ENCODE measurements at places on chromosomes 2 and 18.

- DNase-seq, result no peak
Observed at GRCh38 chr18:80034852-80035406, 695 bp downstream of the RBFA start.

DNA sequence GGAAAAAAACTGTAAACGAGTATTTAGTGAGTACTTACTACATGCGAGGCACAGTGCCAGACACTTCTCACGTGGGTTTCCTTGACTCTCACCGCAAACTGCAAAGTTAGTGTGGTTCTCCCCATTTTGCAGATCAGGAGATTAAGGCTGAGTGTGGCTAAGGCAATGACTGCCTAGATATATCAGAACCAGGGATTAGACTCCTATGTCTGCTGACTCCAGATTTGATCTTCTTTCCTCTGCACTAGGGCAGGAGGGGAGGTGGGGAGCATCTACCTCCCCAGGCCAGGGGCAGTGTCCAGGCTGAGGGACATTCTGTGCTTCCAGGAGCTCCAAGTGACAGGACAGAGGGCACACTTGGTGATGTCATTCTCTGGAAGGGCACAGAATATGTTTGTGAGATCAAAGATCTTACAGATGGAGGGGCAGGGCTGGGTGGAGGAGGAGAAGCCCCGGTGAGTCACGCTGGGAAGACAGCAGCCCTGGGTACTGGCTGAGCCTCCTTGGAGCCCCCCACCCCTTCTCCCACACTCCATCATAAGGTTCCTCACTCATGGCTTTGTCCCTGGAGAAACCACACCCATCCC, 92.4 kb downstream of the RHOB start:
- DNase-seq, result no peak

DNA sequence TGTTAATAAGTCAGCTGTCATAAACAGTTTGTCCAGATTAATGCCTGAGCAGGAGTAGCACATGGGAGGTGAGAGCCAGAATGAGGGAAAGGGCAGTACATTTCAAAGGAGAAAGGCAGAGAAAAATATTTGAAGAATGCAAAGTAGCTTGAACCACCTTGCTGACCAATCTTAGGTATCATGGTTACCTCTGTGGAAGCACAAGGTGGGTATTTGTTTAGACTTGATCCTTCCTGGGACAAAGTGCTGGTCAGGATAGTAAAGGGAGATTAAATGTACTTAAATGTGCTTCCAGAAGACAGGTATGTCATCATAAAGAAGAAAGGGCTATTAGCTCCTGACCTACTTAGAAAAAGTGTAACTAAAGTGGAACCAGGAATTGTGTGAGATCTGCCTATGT, 105.0 kb downstream of the LRRTM1 start:
- DNase-seq, result no peak

- no peak for DNase-seq
Observed at GRCh38 chr2:188326669-188327301, 35.1 kb downstream of the GULP1 start.

DNA sequence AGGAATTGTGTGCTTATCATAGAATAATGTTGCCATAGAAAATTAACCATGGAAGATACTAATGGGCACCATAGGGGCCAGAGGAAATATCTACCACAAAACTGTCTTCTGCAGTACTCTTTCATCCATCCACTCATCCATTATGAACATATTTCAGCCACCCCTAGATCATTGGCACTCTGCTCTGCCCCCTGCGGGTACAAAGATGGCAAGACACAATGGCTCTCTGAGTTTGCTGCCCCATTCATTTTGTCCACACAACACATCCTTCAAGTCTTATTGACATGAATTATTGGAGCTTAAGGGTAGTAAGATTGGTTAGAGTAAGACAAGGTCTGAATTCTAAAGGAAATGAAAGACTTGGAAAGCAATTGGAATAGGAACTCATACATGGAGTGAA, 1224.7 kb upstream of the CELF4 start:
- no peak for DNase-seq

GRCh38 chr2:143428700-143429099, 299.5 kb downstream of the ARHGAP15 start:
- no peak for DNase-seq

- no peak for DNase-seq
Observed at GRCh38 chr2:149099298-149099697, 60.8 kb downstream of the LYPD6B start.

GRCh38 chr18:48133671-48134251, 203.3 kb upstream of the SMAD2 start:
- no peak for DNase-seq

DNA sequence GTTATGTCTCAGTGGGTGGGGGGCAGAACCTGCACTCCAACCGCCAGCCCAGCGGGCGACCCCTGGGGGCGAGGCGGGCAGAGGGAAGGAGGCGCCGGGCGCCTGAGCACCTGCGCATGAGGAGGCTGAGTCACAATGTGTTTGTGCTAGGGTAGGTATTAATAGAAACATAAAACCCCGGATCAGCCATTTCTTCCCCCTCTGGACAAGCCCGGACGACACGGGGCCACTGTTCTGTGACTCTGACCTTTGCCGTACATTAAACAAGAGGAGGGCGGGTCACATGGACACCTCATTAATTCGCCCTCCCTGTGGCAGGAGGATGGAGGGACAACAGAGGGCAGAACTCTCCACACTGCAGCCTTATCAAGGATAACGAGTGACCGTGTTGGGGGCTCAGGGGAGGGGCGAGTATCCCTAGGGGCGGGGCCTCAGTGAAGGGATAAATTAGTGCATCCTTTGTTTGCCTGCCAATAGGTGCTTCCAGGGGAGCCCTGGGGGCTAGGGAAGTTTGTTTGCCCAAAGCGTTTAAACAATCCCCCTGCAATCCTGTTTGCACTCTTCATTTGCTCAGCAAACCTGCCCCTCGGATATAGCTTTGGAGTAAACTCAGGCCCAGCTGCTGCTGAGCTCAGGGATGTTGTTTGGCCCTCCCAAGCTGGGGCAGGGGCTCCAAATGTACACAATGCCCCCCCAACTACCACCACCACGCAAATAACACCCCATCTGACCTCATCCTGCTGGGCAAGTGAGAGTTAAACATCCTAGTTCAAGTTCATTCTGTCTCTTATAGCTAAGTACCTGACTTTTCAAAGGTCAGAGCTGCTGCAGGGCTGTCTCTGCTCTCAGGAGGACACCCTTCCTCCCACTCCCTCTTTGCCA, 171.2 kb upstream of the GLI2 start:
- DNase-seq, result no peak

DNA sequence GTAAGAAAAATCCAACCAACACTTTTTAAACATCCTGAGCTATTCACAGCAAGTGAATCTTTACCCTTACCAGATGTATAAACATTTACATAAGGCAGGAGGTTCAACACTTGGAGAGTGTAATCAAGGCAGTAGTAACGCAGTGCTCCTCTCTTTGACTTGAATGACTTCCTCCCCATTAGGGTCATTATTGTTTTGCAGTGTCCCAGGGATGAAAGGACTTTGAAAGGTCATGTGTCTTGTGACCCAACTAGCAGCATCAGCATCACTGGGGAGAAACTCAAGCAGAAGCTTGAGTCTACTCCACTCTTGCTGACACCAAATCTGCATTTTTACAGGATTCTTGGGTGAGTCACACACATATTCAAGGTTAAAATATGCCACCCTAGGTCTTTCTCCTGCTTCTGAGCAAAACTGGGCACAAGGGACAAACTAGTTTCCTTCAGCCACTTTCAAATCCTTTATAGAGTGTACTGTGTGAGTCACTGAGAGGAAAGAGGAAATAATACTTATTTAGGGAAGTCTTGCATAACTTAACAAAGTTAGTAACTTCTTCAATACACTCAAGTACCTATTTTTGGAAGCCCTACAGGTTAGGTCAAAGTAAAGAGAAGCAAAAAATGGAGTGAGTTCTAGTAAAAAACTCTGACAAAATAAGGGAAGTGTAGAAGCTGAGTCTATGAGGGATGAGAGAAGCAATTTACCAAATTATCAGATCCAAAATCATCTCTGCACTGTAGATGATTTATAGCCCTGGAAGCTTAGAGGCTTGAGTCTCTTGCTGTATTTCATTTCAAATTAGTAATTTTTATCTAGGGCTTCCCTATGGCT, 51.0 kb upstream of the EML4 start:
- no peak for DNase-seq

- DNase-seq, result no peak
Observed at GRCh38 chr18:79864006-79864725, 66.4 kb downstream of the KCNG2 start.

DNA sequence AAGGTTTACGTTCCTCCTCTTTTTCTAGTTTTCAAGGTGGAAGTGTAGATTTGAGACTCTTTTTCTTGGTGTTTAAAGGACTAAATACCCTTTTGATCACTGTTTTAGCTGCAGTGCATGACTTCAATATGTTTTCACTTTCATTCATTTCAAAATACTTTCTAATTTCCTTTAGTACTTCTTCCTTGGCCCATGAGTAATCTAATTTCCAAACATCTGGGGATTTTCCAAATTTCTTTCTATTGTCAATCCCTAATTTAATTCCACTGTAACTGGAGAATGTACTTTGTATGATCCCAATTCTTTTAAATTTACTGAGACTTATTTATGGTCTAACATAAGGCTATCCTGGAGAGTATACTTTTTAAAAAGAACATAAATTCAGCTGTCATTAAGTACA, 3.8 kb upstream of the RHBDD1 start:
- DNase-seq, result no peak

- DNase-seq, result no peak
Observed at GRCh38 chr2:60706021-60706420, 50.0 kb upstream of the PAPOLG start.

GRCh38 chr2:175937216-175937615, 64.9 kb downstream of the LNPK start:
- no peak for DNase-seq

DNA sequence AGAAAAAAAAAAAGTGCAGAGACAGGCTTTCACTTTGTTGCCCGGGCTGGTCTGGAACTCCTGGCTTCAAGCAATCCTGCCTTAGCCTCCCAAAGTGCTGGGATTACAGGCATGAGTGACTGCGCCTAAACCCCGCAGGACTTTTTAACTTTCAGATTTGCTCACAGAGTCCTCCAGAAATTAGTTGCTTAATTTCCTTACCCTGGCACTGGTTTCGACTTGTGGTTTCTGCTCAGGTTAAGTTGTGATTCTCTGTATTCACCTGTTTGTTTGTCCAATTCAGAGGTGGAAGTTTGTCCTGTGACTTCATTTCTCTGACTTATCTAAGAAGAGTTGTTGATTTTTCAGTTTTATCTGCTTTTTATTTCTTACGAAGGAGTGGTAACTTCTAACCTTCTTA, 238.1 kb downstream of the TMEM182 start:
- DNase-seq, result no peak

DNA sequence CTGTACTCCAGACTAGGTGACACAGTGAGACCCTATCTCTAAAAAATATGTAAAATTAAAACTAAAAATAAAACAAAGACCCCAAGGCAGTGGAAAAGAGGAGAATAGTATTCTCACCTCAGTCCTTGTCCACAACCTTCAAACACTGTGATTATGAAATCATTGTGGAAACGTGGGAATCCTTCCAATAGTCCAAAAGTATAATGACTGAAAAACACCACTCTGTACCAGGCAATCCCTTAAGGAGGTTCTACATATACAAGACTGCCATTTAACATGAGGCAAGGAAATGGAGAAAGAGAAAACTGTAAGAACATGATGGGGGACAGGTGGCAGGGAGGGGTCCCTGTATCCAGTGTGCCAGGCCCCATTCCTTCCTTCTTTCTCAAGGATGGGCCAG, 66.1 kb downstream of the ACVR1 start:
- DNase-seq, result no peak

DNA sequence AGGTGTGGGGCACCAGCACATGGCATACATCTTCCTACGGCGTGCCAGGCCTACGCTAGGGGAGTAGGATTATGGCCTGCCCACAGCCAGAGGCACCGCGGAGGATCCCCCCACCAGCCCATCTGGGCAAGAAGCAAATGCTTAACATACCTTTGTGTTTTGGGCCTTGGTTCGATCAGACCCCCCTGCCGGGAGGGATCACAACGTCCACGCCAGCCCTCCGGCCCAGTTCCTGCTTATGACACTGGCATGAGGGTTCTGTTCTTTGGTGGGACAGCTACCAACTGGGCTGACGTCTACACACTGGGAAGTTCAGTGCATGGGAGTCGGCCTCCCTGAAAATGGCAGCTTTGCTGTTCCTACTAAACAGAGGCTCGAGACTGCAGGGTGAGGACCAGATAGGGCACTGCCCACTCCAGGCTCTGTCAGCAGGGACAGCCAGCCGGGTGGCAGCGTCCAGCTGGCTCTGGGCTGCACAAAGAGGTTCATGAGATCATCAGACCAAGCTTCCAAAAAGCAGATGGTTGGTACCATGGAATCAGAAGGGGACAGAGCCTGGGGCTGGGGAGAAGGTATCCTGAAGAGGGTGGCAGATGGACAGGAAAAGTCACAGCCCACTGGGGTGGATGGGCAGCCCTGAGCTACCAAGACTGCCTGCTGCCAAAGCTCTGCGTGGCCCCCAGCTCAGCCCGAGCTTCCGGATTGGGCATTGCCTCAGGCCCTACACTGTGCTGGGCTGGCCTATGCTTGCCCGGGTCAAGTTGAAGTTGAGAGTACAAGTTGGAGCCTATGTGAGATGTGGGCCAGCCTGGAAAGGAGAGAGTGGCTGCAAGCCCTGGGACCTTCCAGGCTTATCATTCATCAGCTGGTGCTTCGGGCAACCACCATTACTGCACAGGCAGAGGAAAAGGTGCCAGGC, 61.7 kb upstream of the TEX51 start:
- DNase-seq, result no peak

DNA sequence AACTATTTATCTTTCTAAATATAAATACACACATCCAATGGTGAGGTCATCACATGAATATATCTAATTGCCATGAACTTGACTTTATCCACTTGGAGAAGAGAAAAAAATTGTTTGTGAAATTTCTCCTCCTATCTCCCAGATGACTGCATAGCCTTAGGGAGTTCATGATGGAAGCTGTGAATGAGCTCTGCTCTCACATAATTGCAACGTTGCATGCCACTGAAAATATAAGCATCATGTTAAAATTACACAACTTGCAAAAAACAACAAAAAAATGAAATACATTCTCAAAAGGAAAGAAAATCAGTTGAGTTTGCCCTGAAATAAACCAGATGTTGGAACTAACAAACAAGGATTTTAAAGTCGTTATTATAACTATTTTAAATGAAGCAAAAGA, 50.6 kb upstream of the OSR1 start:
- no peak for DNase-seq

- no peak for DNase-seq
Observed at GRCh38 chr2:126739141-126739540, 83.2 kb downstream of the GYPC start.

DNA sequence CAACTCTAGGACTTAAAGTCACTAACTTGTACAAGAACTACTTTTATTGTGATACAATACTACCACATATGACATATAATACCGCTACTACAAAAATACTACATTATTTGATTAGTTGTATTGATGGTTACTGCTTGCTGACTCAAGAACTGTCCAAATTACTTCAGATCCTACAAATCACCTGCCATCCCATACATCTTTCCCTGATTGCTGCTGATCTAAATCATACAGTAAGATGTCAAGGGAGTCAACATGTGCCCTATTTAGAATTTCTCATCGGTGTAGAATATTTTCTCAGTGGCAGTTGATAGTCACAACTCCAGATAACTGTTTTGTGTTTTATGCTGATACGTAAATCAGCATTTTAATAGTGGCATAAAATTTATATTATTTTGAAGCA, 161.0 kb upstream of the DSEL start:
- DNase-seq, result no peak

GRCh38 chr18:69388222-69388621, 12.5 kb upstream of the DOK6 start:
- DNase-seq, result no peak

Measured in CD8-positive, alpha-beta memory T cell (primary cell).